ENCODE measurements at places on chromosomes 4 and X. TPM values are rescaled to one million over a fixed set of nuclear protein-coding genes. Genes with fewer than 3 reads are reported as not detected.

Gene SAT1
- total RNA-seq: 59.9 TPM

Gene GRPR
- not detected for total RNA-seq

Gene POU3F4
- not detected for total RNA-seq

Gene UGT2B15
- total RNA-seq: not detected

Gene GRXCR1
- not detected for total RNA-seq

Gene ADH1A
- total RNA-seq: not detected

DNA sequence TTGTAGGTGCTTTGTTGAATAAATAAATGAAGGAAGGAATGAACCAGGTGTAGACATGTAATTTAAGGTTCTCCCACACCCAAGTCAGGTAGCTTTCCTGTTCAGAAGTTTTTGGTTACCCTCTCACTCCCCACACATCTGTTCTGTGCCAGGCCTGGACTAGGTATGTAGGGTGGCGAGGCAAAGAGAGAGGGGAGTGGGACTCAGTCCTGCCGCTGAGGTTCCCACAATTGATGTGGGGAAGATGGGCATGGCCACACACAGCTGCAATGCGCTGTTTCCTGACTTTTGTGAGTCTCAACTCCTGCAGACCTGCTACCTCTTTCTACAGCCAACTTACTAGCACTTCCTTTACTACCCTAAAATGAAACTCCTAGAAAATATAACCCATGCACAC is 88.9 kb downstream of the RTL5 start:
- DNase-seq: no peak

GRCh38 chr4:84920617-84921016 is 45.9 kb downstream of the WDFY3 start:
- no peak for DNase-seq

- no peak for DNase-seq
These were observed 73.7 kb downstream of the GATB start for GRCh38 chr4:151687021-151687640.

DNA sequence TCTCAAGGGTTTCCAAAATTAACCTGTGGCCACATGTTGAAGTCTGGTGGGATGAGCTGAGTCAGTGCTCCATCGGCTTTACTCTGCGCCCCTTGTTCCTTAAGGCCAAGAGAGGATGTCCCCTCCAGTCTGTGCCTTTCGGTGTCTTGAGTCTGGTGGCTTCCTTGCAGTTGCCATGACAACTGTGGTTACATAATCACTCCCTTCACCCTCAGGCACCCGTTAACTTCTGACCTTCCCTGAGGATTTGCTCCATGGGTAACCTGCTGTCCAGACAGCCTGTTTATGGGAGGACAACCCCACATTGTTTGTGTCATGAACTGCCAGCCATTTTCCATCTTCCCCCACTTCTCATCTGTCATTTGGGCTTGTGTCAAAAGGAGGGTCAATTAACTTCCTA is 401.1 kb upstream of the LCORL start:
- no peak for DNase-seq

DNA sequence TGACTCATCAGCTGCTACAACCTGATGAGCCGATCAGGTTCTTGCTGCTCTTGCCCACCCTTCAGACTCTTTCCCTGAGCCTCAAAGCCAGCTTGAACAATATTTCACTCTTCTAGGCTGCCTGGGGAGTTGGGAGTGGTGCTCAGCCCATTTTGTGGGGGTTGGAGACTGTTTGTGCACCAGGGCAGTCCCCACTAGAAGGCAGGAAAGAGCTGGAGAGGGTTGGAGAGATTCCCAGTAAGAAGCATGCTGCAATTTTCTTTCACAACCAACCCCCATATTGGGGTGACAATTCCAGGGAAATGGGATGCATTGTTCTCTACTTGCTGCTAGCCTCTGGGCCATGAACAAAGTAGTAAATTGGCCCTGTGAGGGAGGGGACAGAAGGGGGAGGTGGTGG is 44.1 kb downstream of the SLC16A2 start:
- DNase-seq: no peak

- no peak for DNase-seq
These were observed 185.2 kb downstream of the KLHL4 start for GRCh38 chrX:87702795-87703194.

DNA sequence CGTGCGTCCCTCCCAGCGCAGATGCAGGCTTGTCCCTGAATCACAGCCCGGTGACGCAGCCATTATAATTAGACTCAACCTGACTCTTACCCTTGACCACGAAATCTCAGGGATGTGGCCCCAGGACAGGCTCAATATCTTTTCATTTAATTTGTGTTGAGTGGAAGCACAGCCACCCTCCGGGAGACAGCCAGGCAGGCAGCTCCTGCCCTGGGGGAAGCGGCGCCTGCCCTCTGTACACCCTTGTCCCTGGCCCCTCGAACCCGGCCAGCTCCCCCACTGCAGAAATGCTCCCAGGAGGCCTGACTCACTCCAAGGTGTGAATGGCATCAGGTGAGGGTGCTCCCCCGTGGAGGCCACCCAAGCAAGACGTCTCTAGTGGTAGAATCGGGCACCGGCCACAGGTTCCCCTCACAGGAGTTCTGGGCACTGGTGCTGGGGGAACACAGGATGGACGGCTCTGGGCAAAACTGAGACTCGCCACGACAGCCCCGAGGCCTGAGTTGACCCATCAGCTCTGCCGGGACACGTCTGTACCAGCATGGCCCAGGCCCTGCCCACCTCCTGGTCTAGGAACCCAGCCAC is 2.7 kb downstream of the CPLX1 start:
- DNase-seq: no peak

- no peak for DNase-seq
These were observed 1417.3 kb downstream of the STIM2 start for GRCh38 chr4:28277931-28278330.

DNA sequence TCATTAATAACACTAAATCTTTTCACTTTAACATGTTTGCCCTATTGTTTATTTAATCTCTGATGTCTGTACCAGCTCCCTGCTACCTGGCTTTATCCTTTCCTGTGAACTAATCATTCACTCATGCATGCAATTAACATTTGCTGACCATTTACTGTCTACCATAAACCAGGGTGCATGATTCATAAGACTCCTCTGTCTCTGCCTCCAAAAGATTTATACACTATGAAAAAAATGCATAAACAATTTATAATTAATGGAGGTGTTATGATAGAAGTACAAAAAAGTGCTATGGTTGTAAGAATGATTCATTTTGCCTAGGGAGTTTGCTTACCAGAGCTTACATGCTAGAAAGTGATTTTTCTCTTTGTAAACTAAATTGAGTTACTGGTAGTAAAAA is 24.5 kb upstream of the CPEB2 start:
- no peak for DNase-seq

- no peak for DNase-seq
These were observed 1192.6 kb downstream of the C4orf33 start for GRCh38 chr4:130288576-130288975.
